ENCODE measurements at places on chromosomes 1 and 21.

GRCh38 chr21:42637267-42638041, 16.0 kb upstream of the PDE9A start:
- no peak for DNase-seq

- DNase-seq = no peak
Measured at GRCh38 chr21:45753445-45753844, 109.9 kb downstream of the PCBP3 start.

GRCh38 chr1:100353071-100353801, 930 bp downstream of the CDC14A start:
- DNase-seq = no peak

DNA sequence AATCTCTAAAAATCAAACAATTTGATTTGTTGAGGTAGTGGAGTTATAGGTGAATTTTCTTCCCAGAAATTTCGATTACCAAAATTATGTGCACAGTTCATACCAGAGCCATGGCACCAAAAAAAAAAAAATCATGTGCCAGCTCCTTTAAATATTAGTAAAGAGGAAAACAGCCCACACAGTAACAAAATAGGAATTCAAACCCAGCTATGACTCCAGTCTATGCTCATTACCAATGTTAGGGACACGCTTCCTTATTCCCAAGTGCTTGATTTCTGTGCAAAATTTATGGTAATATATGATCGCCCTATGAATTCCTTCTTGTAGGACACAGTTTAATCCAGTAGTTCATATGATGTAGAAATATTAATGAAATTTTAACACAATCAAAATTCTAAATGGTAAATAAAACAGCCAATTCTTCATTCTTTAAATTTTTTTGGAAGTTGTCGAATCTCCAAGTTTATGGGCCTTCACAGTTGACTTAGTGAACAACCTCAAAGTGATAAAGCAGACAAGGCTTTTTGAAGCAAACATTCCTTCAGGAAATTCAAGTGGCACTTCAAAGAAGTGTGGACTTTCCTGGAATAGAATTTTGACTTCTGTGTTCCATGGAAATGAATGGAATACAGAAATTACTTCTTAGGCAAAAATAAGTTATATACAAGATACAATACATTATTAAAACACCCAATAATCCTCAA, 1.9 kb downstream of the TOR1AIP2 start:
- DNase-seq = no peak

DNA sequence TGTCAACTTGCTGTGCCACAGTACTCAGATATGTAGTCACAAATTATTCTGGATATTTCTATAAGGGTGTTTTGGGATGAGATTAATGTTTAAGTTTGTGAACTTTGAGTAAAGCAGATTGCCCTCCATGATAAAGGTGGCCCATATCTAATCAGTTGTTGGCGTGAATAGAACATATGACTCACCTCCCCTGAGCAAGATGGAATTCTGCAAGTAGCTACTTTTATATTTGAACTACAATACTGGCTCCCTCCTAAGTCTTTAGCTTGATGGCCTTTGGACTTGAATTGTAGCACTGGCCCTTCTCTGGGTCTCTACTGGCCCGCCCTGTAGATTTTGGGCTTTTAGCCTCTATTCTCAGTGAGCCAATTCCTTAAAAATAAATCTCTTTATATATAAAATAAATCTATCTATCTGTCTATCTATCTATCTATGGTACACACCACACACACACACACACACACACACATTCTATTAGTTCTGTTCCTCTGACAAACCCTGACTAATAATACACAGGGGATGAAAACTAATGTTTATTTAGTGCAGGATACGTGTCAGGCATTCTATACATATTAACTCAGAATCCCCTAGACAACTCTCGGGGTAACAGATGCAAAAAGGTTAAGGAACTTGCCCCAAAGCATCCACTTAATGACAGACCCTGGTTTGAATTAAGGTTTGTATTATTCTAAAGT, 37.9 kb upstream of the PDC start:
- DNase-seq = no peak

DNA sequence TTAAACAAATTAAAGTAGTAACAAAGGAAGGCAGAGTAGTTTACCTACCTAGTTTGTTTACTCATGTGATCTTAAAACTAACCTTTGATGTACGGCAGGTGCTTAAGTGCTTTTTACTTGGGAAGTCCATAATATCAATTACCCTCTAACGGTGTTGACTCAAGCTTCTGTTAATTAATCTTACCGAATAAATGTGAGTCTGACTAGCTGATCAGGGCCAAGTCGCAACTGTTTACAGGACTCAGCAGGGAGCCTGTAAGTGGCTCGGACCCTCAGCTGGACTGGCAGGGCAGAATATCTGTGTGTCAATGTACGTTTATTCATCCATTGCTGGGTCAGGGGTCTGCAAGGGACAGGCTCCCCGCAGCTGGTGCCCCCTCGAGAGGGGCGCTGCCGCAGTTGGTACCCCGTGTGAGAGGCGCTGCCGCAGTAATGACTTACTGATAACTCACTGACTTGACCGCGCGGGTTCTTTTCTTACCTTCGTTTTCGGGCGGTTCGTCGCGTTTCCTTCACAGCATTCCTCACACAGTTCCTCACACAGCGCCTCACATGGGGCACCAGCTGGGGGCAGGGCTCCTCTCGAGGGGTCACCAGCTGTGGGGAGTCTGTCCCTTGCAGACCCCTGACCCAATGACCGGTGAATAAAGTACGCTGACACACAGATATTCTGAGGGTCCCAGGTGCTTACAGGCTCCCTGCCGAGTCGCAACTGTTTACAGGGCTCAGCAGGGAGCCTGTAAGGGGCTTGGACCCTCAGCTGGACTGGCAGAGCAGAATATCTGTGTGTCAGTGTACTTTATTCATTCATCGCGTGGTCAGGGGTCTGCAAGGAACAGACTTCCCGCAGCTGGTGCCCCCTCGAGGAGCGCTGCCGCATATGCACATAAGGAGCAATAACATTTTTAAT, 3.0 kb downstream of the FMO1 start:
- no peak for DNase-seq

- peak; percentile 58 for DNase-seq
Measured at GRCh38 chr1:58670181-58670580, 29.7 kb downstream of the MYSM1 start.

DNA sequence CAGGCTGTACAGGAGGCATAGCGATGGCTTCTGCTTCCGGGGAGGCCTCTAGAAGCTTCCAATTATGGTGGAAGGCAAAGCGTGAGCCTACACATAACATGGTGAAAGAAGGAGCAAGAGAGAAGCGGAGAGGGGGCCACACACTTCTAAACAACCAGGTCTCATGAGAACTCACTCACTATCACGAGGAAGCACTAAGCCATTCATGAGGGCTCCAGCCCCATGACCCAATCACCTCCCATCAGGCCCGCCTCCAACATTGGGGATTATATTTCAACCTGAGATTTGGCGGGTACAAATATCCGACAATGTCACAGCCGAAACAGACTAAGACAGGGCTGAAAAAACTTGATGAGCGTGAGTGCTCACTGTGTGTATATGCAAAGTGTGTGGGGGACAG, 89.3 kb upstream of the CNIH3 start:
- DNase-seq = no peak

DNA sequence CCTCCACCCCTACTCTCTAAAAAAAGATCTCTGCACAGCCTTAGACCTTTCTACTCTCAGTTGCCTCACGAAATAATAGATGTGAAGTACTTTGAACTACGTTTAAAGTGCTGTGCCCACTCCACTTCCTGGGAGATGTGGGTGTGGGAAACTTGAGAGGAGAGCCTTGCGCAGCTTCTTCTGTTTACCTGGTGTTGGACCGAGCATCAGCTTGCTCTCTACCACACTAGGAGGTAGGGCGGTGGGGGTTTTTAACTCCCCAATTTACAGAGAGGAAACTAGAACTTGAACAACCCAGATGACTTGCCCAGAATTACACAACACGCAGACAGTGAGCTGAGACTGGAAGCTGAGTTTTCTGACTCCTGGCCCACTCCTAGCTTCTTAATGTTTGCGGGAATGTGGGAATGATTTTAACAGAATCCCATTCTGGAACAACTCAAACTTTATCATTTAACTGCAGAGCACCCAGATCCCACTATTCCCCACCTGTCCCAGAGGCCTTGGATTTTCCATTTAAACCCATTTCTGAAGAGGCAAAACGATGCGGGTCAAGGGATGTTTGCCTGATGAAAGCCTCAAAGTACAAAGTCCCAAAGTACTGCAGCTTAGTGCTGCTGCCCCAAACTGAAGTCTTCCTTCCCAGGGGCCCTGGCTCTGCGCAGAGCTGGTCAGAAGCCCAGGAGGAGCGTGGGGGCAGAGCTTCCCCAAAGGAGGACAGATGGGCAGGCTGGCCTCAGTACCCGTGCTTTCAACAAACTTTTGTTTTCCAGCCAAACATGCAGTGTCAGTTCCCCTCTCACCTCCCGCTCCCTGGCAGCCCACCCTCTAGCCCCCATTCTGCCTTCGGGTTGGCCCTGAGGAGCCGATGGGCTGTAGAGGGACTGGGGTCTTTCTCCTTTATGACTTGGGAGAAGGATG, 19.0 kb downstream of the BTG2 start:
- no peak for DNase-seq

- DNase-seq = no peak
Measured at GRCh38 chr21:36891692-36892091, 74.8 kb downstream of the HLCS start.

GRCh38 chr1:36400825-36401601, 3.3 kb upstream of the LSM10 start:
- no peak for DNase-seq

DNA sequence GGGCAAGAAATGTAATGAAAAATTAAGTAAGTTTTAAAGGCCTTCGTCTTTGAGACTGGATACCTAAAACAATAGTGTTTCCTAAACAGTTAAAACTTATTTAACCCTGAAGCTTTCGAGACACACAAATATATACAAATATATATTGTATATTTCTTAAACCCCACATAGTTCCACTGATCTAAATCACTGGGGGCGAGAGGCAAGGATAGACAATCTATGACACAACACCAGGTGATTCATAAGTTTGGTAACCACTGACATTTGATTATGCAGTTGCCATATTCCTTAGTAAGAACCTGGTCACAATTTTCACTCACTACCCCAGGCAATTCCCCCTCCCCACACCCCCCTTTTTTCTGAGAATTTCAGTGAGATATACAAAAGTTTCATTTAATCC, 55.3 kb upstream of the BOLA1 start:
- DNase-seq = peak; percentile 78

GRCh38 chr1:58094221-58094620, 452.3 kb downstream of the OMA1 start:
- DNase-seq = no peak

- peak; percentile 23 for DNase-seq
Measured at GRCh38 chr1:226349801-226350518, 41.0 kb upstream of the LIN9 start.

GRCh38 chr1:46673749-46674182, 2.1 kb downstream of the TEX38 start:
- DNase-seq = no peak

- DNase-seq = no peak
Measured at GRCh38 chr21:37098751-37099150, 25.7 kb downstream of the TTC3 start.

GRCh38 chr1:28236656-28237322, 865 bp downstream of the ATP5IF1 start:
- no peak for DNase-seq

DNA sequence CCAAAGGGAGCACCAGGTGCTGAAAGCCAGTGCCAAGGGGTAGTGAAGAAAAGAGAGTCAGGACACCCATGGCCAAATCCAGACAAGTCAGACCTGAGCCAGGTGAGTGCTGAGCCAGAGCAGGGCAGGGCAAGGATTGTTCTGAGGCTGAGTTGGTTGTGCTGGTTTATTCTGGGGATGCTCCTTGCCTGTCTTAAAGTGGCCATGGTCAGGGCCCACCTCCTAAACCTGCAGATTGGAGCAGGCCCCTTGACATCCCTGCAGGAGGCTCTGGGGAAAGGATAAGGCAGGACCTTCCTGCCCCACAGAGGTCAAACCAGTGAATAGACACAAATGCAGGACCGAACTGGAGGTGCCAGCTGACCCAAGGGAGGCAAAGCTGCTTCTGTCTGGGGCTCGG, 138.4 kb downstream of the HIVEP3 start:
- DNase-seq = no peak

DNA sequence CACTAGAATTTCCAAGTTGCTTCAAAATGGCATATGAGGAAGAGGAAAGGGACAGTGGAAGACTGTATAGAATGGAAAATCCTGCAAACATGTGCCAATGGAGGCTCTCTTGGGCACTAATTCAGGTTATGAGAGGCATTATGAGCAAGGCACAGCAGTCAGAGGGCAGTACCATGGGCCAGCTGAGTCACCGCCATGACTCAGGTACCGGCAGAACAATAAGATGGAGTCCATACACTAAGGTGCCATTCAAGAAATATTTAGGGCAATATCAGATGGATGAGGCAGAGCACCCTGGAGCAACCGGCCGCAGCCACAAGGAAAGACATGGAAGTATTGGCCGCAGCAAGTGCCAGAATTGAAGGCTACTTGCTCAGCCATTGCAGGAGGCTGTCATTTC, 25.6 kb upstream of the VAV3 start:
- DNase-seq = no peak

DNA sequence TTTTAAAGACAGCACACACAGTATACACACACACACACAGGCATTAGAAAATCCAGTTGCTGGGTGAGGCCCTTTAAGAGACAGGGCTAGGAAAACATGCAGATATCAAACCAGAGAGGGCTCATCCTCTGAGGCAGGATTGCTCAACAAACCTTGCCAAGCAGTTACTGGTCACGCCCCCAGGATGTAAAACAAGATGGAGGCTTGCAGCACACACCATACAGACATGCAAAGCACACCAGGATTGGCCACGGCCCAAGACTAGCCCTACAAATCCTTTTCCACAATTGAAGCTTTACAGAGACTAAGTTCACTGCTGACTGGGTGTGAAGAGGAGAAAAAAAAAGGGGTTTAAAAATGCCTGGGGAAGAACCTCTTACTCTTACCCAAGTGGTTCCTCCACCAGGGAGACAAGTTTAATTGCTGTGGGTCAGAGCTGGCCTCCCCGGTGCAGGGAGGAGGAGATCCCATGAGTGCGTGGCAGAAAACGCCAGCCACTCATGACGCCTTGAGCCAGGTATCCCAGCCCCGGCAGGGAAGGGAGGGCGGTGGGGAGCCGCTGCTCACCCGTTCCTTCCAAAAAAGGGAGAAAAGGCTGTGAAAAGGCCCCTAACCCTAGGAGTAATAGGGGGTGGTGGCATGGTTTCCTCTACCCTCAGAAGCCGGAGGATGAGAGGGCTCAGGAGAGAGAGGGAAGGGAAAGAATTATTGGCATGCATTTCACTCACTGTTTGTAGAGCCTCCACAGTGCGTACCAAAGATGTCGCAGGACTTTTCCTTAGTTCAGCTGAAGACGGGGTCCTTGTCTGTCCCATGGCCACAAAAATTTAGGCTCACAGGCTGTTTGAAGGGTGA, 594.6 kb upstream of the ZP4 start:
- no peak for DNase-seq

- no peak for DNase-seq
Measured at GRCh38 chr1:87803375-87803774, 474.7 kb downstream of the LMO4 start.

- no peak for DNase-seq
Measured at GRCh38 chr1:200392625-200393185, 17.1 kb downstream of the ZNF281 start.

GRCh38 chr1:43947874-43948437, 1.2 kb downstream of the IPO13 start:
- DNase-seq = no peak
